Stimulated activated CD4-positive, alpha-beta T cell treated with anti-CD3 and anti-CD28 coated beads, TNF-alpha, amount 100 ng/mL, for 4 hours (primary cell): ENCODE measurements at places on chromosomes 4 and X.
A peak's percentile ranks its signal among the peaks of the same experiment; 100 is the strongest.

DNA sequence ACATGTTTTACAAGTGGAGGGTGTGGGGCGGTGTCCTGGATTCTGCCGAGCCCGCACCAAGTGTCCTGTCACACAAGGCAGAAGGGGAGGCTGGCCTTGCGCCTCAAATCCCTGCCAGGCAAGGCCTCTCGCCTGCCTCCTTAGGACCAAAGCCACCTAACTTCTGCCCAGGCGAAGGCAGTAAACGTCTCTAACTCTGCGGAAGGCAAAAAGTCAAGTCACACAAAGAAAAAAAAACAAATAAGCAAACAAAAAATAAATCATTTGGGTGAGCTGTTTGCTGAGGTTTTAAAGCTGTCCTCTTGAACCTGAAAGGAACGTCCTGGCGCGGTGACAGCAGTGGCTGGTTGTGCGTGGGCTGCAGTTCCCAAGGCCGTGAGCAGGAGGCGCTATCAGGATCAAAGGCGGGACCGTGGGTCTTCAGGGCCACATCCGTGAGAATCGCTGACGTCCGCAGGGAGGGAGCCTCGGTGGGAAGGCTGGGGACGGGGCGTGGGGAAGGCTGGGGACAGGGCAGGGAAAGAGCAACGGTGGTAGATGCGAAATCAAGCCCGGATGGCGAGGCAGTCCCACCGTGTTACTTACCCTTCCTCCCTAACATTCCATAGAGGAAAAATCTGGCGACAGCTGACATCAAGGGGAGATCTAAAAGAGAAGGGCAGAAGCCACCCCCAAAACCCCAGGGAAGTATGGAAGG lies 99.1 kb downstream of the TRAPPC11 start:
- DNase-seq, result no peak

GRCh38 chr4:175947117-175947722 lies 118.4 kb upstream of the WDR17 start:
- DNase-seq, result no peak

GRCh38 chr4:44725166-44725565 lies 1.2 kb downstream of the GNPDA2 start:
- no peak for DNase-seq

- no peak for DNase-seq
Measured at GRCh38 chrX:123425471-123425870, 241.4 kb downstream of the GRIA3 start.

GRCh38 chrX:103376979-103377324 lies 614 bp downstream of the BEX3 start:
- DNase-seq, result no peak

- DNase-seq, result no peak
Measured at GRCh38 chr4:139828966-139829664, 163.5 kb downstream of the MGST2 start.

GRCh38 chrX:57286507-57287251 lies at the start of gene FAAH2:
Gene FAAH2, plus strand, starts transcription at chrX:57286706. Its CDS starts 120 bp downstream, at chrX:57286826.
- peak; percentile 50 for DNase-seq

- DNase-seq, result no peak
Measured at GRCh38 chrX:27336466-27337091, 126.6 kb downstream of the PPP4R3C start.

DNA sequence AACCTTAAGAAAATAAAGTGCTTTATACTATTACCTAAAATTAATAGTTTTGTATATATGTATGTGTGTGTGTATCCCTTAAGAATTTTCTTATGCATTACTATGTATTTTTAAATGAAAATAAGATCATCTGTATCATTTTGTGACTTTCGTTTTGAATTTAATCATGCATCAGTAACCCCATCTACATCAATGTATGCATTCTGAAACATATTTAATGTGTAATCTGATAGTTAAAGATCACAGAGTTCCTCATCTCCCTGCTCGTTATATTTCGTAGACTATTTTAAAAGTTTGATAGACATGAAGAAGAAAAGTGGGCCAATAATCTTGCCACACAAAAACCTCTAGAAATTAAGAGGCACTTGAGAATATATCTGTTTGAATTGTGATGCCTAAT lies 7.4 kb downstream of the BMPR1B start:
- no peak for DNase-seq

DNA sequence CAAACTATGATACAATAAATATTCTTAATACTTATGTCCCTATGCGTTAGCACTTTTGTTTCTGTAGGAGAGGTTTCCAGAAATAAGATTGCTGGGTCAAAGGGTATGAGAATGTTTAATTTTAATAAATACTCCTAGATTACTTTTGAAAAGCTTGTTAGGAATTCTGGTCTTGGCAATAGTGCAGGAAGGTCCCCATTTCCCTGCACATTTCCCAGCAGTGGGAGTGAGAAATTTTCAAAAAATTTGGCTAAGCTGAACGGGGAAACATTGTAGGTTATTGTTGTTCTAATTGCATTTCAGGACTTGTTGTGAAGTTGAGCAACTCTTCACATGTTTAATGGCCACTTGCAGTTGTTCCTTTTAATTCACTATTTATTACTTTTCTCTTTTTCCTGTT lies 27.1 kb downstream of the IGFBP7 start:
- DNase-seq, result no peak

- no peak for DNase-seq
Measured at GRCh38 chr4:158462611-158463010, 59.1 kb upstream of the RXFP1 start.

- no peak for DNase-seq
Measured at GRCh38 chr4:179465131-179465797, 2023.0 kb upstream of the AGA start.

DNA sequence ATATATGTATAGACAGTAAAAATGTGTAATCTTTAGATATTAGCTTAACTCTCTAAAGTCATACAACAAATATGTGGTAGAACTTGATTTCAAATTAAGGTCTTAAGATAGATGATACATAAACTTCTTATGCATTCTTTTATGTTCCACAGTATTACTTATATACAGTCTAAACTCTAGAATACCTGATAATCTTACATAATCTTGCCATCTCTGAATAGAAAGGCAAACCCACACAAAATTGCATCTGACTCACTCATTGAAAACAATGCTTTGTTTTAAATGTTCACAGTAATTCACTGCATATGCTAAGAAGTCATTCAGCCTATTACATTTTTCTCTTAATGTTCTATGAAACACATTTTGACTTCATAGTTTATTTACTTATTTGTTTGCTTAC lies 10.1 kb downstream of the SULT1B1 start:
- no peak for DNase-seq

- no peak for DNase-seq
Measured at GRCh38 chrX:118726887-118727685, at the start of gene IL13RA1. Gene IL13RA1, plus strand, starts transcription at chrX:118727606. Its CDS starts 33 bp downstream, at chrX:118727639.

DNA sequence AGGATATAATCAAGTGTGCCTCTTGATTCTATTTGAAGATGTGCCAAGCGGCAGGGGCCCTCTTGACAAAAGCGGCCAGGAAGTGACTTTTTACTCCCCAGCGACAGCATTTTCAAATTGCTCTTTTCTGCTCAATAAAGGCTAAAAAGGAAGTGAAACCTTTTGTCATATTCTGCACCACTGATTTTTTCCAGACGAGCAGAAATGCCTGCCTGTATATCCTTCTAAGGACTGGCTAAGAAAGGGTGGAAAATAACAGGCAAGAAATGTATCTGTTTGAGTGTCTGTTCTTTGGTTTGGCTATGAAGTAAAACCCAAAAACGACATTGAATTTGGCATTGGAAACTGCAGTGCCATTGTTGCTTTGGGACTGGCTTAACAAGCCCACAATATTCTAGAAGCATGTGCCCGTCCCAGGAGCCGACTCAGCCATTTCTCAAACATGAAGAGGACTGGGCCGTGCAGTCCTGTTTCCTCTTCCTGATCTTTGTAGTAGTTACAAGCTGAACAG lies 25.4 kb downstream of the TMSB4X start:
- no peak for DNase-seq

DNA sequence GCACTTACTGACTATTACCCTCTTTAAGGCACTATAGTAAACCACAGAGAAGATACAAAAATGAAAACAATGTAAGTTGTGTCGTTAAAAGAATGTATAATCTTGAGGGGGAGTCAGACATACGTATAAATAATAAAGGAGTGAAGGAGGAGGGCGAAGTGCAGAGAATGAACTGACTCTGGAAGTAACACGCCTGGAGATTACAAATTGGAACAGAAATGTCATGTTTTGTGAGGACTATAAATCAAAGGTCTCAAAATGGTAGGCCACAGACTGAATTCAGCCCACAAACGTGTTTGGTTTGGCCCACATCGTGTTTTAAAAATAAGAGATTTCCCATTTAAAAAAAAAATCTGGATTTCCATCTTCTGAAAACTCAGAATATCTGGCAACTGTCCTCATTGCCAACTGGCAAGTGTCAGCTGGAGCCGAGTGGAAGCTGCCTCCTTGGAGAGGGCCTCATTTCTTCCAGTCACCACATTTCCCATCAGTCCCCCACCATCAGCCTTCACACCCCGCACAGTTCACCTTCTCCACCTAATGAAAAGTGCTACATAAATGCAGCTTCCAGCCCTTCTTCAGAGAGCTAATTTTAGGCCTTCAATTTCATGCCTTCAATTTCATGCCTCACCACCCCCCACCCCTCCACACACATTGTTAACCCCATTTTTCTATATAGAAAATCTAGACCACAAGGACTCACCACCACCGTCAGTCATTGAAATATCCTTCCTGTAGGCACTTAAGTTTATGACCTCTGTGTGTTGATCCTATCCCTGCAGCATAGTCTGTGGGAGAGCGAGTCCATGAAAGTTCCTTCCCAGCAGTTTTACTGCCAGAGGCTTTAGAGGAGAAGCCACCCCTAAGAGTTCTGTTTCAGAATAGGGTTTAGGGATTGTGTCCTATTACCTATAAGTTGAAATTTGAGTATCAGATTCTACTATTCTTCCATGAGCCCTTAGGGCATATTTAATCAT lies 32.0 kb upstream of the COL25A1 start:
- no peak for DNase-seq

DNA sequence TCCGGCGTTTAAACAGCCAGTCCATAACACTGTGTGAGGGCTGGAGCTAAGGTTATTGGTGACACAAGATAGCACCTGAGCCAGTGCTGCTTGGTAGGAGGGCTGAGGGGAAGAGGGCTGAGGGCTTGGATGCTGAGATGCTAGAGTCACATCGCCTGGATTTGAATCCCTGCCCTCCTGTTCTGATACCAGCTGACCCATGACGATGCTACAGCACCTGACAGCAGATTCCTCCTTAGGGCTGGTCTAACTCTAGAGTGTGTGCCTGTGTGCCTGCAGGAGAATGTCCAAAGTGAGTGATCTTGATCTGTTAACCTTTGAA lies 102.5 kb downstream of the PTTG2 start:
- DNase-seq, result no peak

- DNase-seq, result no peak
Measured at GRCh38 chr4:174763454-174764104, 65.5 kb downstream of the GLRA3 start.

DNA sequence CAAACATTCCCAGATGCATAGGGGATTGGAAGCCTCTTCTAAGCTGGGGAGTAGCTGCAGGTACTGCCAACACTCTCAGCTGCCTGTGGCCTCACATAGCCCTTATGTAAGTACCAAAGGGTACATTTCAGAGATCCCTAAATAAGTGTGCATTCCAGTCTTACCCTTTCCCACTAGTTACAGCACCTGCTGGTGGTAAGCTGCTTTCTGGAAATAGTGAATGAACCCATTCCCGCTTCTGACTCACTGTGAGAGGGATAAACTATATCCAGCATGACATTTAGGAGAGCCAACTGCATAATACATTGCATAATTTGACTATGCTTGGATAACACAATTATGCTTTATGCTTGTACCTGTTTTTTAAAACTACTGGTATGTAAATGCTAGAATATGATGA lies 149.0 kb downstream of the FAM13A start:
- no peak for DNase-seq

DNA sequence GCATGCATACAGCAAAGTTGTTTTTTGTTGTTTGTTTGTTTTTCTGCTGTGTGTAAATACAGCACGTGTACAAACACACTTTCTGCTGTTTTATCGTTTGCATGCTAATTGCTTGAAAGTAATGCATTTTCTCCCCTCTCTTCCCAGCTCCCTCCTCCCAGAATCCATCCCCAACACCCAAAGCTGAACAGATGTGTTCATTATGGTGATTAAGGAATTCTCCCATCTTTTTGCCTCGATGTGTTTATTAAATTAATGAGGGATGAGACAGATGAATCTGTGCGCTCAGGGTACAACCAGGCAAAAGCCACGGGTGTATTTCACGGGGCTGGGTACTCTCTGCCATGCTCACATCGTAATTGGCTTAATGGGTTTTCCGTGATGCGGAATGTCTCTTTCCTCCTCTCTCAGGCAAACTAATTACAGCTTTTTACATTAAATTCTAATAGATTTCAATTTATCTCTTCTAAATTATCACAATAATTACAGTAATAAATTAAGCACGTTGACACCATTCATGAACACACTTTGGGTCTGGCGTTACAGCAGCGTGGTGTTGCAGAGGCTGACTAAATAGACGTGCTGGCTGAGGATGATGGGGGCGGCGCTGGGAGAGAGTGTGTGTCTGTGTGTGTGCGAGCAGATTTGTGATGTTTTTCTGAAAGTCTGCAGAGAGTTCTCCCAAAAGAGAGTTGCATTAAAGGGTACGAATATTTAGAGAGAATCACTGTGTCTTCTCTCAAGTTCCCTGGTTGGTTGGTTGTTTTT lies 117.7 kb downstream of the CRLF2 start:
- DNase-seq, result no peak

DNA sequence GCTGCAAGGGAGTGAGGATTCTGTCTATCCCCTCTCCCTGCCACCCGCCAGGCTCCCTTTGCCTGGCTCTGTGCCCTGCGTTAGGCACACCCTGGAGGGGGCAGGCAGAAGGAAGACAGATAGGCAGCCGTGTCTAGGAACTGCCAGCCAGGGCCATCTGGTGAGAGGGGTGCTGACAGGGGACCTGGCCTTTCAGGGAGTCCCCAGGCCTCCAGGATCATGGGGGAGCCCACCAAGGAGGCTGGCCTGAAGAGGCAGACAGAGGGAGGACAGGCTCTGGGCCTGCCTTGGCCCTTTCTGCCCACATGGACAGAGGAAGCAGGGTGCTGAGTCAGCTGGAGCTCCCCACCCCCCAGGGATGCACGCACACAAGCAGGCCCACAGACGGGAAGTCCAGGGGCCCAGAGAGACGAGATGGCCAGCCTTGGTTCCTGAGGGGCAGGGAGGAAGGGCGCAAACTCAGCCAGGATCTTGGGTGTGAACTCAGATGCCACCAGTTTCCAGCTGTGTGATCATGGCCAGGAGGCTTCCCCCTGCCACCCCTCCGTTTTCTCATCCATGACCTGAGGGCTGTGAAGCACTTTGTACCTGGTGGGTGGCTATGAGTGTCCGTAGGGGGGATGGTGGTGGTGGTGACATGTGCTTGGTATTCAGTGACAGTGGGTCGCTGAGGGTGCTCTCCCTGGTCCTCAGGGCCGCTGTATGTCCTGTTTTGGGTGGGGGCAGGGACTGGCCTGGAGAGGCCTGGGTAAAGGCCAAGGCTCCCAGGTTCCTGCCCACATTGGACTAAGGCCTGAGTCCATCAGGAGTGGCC lies 1.8 kb downstream of the SH3BP2 start:
- DNase-seq, result no peak
